ENCODE measurements at places on chromosomes 4 and X.

GRCh38 chrX:13142891-13143290 lies 98.5 kb upstream of the FAM9C start:
- DNase-seq: no peak
- no peaks in the 10 kb centered on the region for H3K4me1 ChIP-seq
- H3K27ac ChIP-seq: no peak overlapping the region
- no peaks in the 10 kb centered on the region for H3K36me3 ChIP-seq
- H3K27me3 ChIP-seq: no peaks in the 10 kb centered on the region

- H3K27ac ChIP-seq: no peak overlapping the region
- H3K4me1 ChIP-seq: no peaks in the 10 kb centered on the region
- DNase-seq: no peak
These were observed 203.4 kb downstream of the CCNG2 start for GRCh38 chr4:77360451-77360850.

DNA sequence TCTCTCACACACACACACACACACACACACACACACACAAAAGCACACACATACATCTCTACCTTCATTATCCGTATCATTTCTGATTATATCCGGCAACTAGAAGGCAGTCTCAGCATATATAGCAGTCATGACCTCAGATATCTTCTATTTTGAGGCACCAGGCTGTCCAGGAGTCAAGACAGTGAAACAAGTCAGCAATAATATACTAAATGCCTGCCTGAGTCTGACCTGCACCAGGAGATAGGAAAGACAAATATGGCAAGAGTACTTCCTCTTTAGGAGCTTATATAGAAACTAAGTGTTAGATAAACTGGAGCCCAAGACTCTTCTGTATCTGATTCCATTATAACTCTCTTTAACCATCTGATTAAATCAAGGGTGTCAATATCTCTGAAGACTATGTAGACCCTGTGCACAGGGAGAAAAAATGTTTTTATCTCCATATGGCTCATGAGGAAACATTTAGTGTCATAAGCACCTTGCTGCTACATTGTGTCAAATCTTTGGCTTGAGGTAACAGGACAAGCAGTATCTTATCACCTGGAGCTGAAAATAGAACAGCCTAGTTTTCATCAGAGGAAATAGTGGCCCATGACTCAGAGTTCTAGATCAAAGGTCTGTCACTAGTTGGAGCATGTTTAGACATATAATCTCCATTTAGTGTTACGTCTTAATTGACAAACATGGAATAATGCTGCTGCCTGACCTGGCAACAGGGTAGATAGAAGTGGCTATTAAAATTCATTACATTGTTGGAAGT lies 27.0 kb upstream of the FAM47B start:
- DNase-seq: no peak
- no peaks in the 10 kb centered on the region for H3K27me3 ChIP-seq
- H3K4me1 ChIP-seq: no peaks in the 10 kb centered on the region
- no peak overlapping the region for H3K27ac ChIP-seq

DNA sequence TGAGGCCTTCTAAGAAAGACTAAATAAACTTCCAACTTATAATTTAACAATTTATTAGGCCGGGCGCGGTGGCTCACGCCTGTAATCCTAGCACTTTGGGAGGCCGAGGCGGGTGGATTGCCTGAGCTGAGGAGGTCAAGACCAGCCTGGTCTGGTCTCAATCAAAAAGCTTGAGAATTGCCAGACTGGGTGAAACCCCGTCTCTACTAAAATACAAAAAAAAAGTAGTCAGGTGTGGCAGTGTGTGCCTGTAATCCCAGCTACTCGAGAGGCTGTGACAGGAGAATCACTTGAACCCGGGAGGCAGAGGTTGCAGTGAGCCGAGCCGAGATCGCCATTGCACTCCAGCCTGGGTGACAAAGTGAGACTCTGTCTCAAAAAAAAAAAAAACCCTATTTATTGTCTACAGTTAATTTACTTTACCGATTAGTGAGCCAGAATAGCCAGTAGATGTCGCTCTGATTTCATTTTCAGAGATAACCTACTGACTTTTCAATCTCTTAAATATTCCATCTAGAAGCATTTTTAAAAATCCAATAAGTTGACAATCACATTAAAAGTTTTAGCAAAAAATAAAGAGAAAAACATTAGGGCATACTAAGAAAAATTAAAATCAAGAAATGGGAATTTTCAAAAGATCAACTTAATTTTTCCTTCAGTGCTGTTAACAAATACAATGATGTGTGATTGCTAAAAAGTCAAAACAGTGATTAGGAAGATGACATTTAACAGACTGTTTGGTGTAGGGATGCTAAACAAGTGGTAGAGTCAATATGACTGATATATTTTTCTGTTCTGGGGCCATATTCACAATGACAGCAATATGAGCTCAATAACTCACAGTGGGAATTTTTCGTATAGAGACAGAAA lies 4.3 kb upstream of the SHROOM3 start:
- no peak overlapping the region for H3K4me3 ChIP-seq
- no peaks in the 10 kb centered on the region for H3K27me3 ChIP-seq
- no peaks in the 10 kb centered on the region for H3K4me1 ChIP-seq
- H3K27ac ChIP-seq: no peak overlapping the region
- DNase-seq: no peak

GRCh38 chrX:97446298-97446882 lies 562.7 kb downstream of the RPA4 start:
- no peak for DNase-seq
- no peak overlapping the region for H3K4me3 ChIP-seq
- H3K4me1 ChIP-seq: no peaks in the 10 kb centered on the region

DNA sequence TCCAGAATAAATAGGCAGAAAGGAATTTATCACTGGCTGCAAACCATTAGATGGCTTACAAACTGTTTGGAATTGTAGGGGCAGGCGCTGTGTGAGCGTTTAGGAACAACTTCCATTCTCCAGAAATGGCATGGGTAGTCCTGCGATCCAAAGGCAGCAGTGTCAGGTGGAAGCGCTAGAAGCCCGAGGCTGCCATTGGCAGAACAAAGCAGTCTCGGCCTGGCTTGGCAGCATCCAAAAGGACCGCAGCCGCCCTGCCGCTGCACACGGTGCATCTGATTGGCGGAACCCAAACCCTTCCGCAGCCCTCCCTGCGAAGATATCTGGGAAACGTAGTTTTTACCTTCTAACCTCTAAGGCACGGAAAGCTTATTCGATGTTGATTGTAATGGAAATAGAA lies 23.6 kb upstream of the YTHDC1 start:
- peak overlapping the region; percentile 27 for H3K4me3 ChIP-seq
- DNase-seq: peak; percentile 46
- no peak overlapping the region for H3K27ac ChIP-seq
- no peaks in the 10 kb centered on the region for H3K27me3 ChIP-seq

- no peaks in the 10 kb centered on the region for H3K27me3 ChIP-seq
- H3K4me3 ChIP-seq: no peak overlapping the region
- H3K27ac ChIP-seq: no peak overlapping the region
These were observed 63.0 kb downstream of the PRSS12 start for GRCh38 chr4:118289794-118290193.

DNA sequence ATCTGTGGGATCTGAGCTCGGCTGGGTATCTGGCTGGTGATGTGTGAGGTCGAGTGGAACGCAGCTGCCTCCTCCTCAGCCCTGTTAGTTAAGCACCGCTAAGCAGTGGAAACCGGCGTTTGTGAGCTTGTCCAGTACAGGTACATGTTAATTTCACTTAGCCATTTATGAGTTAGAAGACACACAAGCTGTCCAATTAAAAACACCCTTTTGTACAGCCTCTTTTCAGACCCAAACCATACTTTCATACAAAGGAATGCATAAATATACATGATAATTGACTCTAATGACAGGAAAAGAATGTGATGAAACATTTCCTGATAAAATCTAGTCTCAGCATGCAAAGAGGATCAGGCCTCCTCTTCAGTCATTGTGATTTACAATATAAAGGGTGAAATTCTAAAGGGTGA lies 163.6 kb upstream of the FAT1 start:
- no peaks in the 10 kb centered on the region for H3K36me3 ChIP-seq
- H3K4me3 ChIP-seq: no peak overlapping the region
- no peak for DNase-seq
- H3K27ac ChIP-seq: no peak overlapping the region

DNA sequence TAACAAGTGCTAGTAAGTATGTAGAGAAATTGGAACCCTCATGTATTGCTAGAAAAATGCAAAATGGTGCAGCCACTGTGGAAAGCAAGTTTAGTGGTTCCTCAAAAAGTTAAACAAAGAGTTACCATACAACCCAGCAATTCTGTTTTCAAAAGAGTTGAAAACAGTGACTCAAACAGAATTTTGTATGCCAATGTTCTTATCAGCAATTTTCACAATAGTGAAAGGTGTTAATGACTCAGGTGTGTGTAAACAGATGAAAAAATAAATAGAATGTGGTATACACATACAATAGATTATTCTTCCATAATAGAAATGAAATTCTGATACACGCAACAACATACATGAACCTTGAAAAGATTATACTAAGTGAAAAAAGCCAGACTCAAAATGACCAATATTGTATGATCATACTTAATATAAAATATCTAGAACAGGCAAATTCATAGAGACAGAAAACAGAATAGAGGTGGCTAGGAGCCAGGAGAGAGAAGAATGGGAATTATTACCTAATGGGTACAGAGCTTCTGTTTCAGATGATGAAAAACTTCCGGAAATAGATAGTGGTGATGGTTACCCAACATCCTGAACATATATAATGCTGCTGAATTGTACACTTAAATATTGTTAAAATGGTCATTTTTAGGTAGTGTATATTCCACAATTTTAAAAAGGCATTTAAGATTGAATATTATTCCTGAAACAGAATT lies 51.6 kb downstream of the WDFY3 start:
- no peaks in the 10 kb centered on the region for H3K4me1 ChIP-seq
- H3K4me3 ChIP-seq: no peak overlapping the region
- DNase-seq: no peak
- no peak overlapping the region for H3K27ac ChIP-seq
- H3K36me3 ChIP-seq: no peaks in the 10 kb centered on the region

GRCh38 chr4:83574247-83574646 lies 38.3 kb downstream of the GPAT3 start:
- H3K4me1 ChIP-seq: no peaks in the 10 kb centered on the region
- no peaks in the 10 kb centered on the region for H3K36me3 ChIP-seq
- no peaks in the 10 kb centered on the region for H3K27me3 ChIP-seq
- H3K4me3 ChIP-seq: no peak overlapping the region
- H3K27ac ChIP-seq: no peak overlapping the region
- DNase-seq: no peak

DNA sequence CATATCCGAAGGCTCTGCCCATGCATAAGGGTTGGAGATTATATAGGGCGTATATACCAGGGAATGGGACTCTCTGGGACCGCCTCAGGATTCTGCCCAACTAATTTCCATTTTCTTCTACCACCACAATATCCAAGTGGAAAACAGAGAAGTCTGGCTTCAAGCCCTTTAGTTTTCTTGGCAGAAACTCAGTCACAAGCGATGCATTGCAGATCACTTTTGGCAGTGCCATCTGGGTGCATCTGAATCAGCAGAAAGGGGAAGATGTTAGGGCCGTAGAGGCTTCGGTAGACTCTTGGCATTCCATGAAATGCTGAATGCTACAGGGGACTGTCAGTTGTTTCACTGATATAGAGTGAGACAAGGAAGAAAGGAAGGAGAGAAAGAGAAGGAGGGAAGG lies 94.1 kb upstream of the FAM9B start:
- DNase-seq: no peak
- H3K4me3 ChIP-seq: no peak overlapping the region
- no peaks in the 10 kb centered on the region for H3K4me1 ChIP-seq
- H3K27ac ChIP-seq: no peak overlapping the region
- H3K27me3 ChIP-seq: no peaks in the 10 kb centered on the region
- no peaks in the 10 kb centered on the region for H3K36me3 ChIP-seq

GRCh38 chr4:181146051-181146450 lies 1097.2 kb upstream of the TENM3 start:
- H3K27me3 ChIP-seq: no peaks in the 10 kb centered on the region
- H3K4me1 ChIP-seq: no peaks in the 10 kb centered on the region
- no peak overlapping the region for H3K4me3 ChIP-seq
- H3K27ac ChIP-seq: no peak overlapping the region
- H3K36me3 ChIP-seq: no peaks in the 10 kb centered on the region

DNA sequence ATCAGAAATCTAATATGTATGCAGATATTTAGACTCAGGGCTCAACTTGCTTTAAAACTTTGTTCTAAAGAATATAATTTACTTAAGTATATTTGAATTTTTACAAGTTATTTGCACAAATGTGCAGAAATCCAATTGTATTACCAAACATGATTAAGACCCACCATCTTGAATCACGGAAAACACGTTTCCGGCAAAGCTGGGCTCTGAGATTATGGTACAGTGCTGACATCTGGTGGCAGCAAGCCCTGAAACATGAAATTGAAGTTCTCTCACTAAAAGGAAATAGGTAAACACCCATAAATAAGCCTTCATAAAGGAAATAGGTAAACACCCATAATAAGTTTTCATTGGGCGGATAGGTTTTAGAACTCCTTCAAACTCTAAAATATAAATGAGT lies 98.3 kb upstream of the MAOA start:
- H3K36me3 ChIP-seq: no peaks in the 10 kb centered on the region
- H3K27me3 ChIP-seq: no peaks in the 10 kb centered on the region
- H3K4me1 ChIP-seq: no peaks in the 10 kb centered on the region
- peak; percentile 27 for DNase-seq

- H3K4me3 ChIP-seq: no peak overlapping the region
- no peaks in the 10 kb centered on the region for H3K4me1 ChIP-seq
- no peak for DNase-seq
- H3K27me3 ChIP-seq: no peaks in the 10 kb centered on the region
These were observed 10.9 kb downstream of the TBC1D19 start for GRCh38 chr4:26594778-26595177.

- no peaks in the 10 kb centered on the region for H3K27me3 ChIP-seq
- H3K36me3 ChIP-seq: no peaks in the 10 kb centered on the region
- H3K4me3 ChIP-seq: no peak overlapping the region
- H3K27ac ChIP-seq: no peak overlapping the region
- peak; percentile 1 for DNase-seq
These were observed 115.7 kb upstream of the ZXDA start for GRCh38 chrX:58025979-58026378.

- H3K27me3 ChIP-seq: no peaks in the 10 kb centered on the region
- no peaks in the 10 kb centered on the region for H3K36me3 ChIP-seq
- no peaks in the 10 kb centered on the region for H3K4me1 ChIP-seq
These were observed 54.5 kb downstream of the RS1 start for GRCh38 chrX:18617407-18617750.

DNA sequence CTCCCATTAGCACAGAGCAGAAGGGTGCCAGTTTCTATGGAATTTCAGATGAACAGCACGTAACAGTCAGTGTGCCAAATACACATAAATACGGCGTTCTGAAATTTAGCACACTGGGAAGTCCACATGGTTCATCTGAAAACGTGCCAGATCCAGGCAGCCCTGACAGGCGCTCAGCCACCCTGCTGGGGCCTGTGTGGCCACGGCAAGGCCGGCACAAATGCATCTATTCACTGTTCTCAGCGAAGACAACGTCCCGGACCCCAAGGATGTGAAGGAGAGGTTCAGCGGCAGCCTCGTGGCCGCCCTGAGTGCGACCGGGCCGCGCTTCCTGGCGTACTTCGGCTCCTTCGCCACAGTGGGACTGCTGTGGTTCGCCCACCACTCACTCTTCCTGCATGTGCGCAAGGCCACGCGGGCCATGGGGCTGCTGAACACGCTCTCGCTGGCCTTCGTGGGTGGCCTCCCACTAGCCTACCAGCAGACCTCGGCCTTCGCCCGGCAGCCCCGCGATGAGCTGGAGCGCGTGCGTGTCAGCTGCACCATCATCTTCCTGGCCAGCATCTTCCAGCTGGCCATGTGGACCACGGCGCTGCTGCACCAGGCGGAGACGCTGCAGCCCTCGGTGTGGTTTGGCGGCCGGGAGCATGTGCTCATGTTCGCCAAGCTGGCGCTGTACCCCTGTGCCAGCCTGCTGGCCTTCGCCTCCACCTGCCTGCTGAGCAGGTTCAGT lies 15.6 kb downstream of the DGKQ start:
- H3K4me3 ChIP-seq: no peak overlapping the region
- no peaks in the 10 kb centered on the region for H3K4me1 ChIP-seq
- H3K27ac ChIP-seq: no peak overlapping the region
- no peak for DNase-seq
- no peaks in the 10 kb centered on the region for H3K36me3 ChIP-seq
- H3K27me3 ChIP-seq: no peaks in the 10 kb centered on the region

Measured in CD8-positive, alpha-beta memory T cell (primary cell).